DMS53 (cell line): ENCODE measurements at places on chromosomes 11 and 22.
A peak's percentile ranks its signal among the peaks of the same experiment; 100 is the strongest.

- DNase-seq, result no peak
These were observed 2.6 kb downstream of the NPTXR start for GRCh38 chr22:38841211-38841610.

DNA sequence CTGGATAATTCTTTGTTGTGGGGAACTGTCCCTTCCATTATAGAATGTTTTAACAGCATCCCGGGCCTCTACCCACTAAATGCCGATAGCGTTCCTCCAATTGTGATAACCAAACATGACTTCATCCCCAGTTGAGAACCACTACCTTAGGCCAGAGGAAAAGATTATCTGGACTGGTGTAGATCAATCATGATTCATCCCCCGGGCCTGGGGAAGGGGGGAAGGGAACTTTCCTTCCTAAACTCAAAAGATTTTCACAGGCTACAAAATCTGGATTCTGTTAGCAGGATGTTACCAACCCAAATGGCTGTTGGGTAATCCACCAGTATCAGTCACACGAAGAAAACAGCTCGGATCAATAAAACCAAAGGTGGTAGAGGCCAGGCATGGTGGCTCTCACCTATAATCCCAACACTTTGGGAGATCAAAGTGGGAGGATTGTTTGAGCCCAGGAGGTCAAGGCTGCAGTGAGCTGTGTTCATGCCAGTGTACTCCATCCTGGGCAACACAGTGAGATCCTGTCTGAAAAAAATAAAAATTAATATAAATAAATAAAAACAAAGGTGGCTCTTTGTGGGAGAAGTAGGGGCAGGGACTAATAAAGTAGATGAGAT is 10.1 kb downstream of the CTR9 start:
- DNase-seq, result no peak

DNA sequence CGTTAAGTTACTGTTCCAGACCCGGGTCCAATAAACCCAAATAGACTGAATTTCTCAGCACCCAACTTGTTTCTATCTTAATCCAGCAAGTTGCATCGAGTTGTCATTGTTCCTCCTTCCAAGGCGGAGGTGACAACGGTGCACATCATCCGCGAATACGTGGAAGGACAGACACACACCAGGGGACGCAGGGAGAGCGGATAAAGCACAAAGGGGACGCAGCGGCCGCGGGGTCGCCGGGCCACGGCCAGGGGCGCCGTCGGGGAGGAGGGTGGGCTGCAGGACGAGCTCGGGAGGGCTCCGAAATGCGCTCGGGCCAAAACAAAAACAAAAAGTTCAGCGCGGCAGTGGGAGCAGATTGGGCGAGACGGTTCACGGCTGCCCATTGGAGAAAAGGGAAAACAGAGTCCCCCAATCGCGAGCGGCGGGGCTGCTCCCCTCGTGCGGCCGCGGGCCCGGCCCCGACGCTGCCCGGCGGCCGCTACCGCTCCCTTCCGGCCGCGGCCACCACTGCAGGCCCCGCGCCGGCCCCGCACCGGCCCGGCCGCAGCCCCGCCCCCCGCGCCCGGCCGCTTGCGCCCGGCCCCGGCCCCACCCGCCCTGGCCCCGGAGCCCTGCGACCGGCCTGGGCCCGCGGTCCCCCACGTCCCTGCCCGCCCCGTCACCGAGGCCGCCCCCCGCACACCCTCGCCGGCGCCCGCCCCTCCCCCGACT is 518 bp downstream of the KMT5B start:
- peak; percentile 90 for DNase-seq

DNA sequence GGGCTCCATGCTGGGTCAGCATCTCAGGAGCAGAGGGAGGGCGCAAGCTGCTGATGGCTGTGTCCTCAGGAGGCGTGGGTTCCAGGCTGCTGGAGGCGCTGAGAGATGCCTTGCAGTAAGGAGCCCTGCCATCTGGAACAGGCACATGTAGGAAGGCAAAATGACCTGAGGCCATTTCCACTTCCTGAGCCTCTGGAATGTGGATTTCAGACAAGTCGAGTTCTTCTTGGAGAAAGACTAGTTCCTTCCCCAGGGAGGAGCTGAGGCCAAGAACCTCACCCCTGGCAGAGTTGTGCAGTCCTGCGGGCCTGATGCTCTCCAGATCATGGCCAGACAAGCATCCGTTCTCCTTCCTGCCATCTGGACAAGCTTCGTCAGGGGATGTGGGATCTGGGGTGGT is 19.3 kb downstream of the HPS4 start:
- no peak for DNase-seq

GRCh38 chr11:121067962-121068647 is 32.9 kb upstream of the TECTA start:
- peak; percentile 27 for DNase-seq

GRCh38 chr11:70828593-70829082 is 423.7 kb downstream of the SHANK2 start:
- DNase-seq, result no peak

DNA sequence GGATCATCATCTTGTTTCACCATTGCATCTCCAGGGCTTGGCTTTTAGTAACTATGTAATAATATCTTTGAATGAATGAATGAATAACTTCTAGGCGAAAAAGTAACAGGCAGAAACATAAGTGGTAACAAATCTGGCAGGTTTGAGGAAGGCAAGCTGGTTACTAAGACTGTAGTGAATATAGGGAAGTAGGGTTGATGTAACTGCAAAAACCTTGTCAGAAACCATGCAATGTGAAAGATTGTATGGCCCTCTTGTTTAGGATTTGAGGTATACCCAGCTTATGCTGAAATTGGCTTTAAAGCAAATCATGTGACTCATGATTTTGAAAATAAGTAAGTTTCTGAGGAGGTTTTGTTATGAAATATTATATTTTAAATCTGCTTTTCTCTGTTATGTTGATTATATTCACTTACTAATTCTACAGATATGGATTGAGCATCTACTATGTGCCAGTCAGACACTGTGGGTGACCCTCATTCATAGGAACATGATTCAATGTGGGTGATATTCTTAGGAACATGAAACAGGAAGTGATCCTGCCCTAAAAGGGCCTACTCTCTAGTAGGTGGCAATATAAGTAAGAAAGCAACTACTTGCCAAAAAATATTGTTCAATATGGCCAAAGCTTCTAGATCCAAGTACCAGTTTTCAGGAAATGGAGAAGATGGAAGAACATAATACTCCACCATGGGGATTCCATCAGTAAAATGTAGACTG is 115.5 kb upstream of the CCDC90B start:
- DNase-seq, result no peak

DNA sequence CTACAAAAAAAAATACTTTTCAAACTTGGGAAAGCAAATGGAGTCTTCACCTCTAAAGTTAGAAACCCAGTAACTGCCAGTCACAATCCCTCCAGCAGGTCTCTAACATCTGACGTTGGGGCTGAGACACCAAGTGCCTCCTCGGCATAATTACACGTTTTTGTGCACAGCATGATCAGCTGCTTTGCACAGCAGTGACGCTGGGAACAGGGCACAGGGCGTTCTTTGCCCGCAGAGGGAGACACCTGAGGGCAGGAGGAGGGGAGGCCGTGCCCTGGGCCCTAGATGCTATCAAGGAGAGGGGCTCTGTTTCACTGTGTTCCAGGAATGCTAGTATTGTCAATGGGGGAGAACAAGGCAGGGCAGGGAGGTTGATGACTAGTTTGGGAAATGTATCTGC is 120.1 kb downstream of the PARVA start:
- no peak for DNase-seq

GRCh38 chr11:26065944-26066343 is 266.0 kb upstream of the ANO3 start:
- no peak for DNase-seq

DNA sequence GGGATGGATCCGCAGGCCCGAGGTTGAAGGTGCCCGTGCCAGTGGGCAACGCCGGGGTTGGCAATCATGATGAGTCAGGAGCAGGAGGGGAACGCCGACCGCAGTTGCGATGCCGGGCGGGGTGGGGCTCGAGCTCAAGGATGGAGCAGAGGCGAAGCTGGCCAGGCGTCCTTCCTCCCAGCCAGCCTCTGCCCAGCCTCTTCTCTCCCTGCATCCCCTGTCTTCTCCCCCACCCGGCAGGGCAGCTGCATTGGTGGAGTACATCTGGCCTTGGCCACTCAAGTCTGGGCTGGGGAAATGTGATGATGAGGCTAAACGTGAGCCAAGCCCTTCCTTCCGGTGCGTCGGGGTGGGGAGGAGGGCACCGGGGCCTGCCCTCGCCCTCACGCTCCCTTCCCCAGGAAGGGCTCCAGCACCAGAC is 3.9 kb downstream of the IFITM10 start:
- DNase-seq, result no peak

- no peak for DNase-seq
These were observed 12.8 kb downstream of the BMAL1 start for GRCh38 chr11:13290221-13290980.

GRCh38 chr11:6062691-6063358 is 32.3 kb upstream of the OR56A1 start:
- peak; percentile 8 for DNase-seq

GRCh38 chr11:36953976-36954375 is 355.9 kb upstream of the RAG2 start:
- DNase-seq, result peak; percentile 1

GRCh38 chr11:48025984-48026340 is 45.6 kb downstream of the PTPRJ start:
- DNase-seq, result no peak

GRCh38 chr11:130136107-130136506 is 23.5 kb upstream of the ST14 start:
- no peak for DNase-seq

GRCh38 chr22:20267441-20268278 is 458 bp downstream of the RTN4R start:
- DNase-seq, result peak; percentile 7

DNA sequence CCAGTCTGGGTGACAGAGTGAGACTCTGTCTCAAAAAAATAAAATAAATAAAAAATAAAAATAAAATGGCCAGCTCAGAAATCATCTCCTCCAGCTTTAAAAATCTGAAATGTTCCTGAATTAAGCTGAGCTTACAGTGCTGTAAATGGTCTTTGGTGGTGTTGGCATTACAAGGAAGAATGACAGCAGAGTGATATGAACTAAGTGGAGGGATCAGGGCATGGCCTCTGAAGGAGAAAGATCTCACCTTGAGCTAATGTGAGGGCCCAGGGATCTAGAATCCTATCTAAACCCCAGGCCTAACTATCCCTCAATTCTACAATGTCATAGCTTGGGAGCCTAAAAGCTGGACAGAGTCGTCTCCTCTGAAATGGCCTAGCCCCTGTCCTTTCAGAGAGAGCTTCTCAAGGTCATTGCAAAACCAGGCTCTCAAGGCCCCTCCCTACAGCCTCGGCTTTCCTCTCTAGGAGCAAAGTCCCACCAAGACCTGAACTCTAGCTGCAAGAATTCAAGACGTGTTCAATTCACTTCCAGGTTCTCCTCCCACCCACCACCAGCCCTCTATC is 345.4 kb downstream of the BUD13 start:
- DNase-seq, result no peak

GRCh38 chr11:20112291-20113148 is 47.8 kb downstream of the DBX1 start:
- DNase-seq, result peak; percentile 88

GRCh38 chr11:15638386-15638787 is 523.7 kb downstream of the INSC start:
- DNase-seq, result no peak

- DNase-seq, result peak; percentile 24
These were observed 30.6 kb downstream of the SCGB1A1 start for GRCh38 chr11:62449451-62449851.

DNA sequence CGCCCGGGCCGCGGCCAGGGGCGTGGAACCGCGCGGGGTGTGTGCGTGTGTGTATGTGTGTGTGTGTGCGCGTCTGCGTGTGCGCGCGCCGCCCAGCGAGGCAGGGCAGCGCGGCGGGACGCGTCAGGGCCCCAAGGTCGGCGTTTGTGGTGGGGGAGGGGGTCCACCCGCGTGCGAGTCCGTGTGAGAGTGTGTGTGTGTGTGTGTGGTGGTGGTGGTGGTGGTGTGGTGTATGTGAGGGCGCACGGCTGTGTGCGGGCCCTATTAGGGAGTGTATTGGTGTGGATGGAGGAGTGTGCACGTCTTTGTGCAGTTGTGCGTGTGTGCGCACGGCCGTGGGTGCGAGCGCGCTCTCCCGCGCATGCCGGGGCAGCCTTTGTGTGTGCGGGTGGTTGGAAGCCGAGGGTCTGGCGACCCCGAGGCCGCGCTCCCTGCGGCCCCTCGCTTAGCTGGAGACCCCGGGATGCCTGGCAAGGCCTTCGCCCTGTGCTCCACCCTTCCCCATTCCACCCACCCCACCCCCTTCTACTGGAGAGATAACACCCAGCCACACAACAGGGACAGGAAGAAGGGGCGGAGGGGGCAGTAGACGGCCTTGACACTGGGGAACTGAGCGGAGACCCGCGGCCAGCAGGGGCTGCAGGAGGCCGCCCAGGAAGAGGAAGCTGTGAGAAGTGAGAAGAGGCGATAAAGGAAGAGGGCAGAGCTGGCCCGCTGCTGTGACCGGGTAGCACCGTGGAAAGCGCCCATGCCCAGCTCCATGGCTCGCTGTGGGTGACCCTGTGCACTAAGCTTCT is 528 bp upstream of the ARRB1 start:
- DNase-seq, result peak; percentile 95

- peak; percentile 59 for DNase-seq
These were observed 20.7 kb downstream of the PLEKHA7 start for GRCh38 chr11:16993495-16993894.

GRCh38 chr22:34567367-34567766 is 498.6 kb upstream of the ISX start:
- no peak for DNase-seq

DNA sequence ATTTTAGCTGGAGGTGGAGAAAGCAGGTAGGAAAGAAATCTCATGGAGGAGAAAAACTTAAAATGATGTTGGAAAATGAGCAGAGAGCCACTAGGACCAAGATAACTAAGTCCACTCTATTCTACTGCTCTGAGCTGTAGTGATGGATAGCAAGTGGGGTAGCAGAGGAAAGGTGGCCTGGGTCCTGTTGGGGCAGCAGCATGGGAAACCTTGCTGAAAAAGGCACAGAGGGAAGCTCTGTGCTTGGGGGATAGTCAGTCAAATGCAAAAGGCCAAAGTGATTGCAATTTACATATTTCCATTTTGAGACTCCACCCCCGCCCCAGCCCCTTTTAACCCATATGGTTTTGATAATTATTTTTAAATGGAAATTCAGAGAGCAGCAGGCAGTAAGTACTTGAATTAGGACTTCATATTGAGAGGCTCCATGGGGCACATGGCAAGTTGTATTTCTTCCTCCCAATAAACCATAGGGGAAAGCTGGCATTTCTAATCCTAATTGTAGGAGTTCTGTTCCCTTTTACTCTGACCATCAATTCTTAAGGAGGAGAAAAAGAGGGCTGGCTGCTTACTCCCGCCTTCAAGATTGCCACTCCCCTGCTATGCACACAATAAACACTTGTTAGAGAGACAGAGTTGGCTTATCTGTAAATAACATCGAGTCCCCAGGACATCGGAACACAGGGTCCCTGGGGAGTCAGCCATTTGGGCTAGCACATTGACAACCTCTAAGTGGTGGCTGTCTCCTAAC is 1341.5 kb upstream of the TENM4 start:
- DNase-seq, result no peak

DNA sequence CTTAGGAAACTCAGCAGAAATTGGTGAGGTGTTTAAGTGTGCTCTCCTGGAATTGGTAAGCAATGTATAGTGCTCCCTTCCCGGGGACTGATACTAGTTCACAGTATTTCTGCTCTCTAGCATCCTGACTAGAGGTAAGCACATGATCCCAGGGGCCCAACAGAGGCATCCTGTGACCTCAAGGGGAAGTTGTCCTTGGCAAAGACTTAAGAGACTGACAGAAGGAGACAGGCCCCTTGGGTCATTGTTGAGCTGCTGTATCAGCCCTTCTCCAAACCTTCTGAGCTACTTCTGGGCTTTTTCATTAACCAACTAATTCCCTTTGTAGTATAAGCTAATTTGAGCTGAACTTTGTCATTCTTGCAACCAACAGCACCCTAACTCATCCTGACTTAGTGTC is 4.3 kb upstream of the TBC1D22A start:
- DNase-seq, result no peak
